ENCODE measurements at places on chromosomes 11 and 22.

- no peak for DNase-seq
Observed at GRCh38 chr11:44773351-44773965, 46.7 kb downstream of the TSPAN18 start.

- no peak for DNase-seq
Observed at GRCh38 chr22:40834619-40835018, 15.5 kb upstream of the SLC25A17 start.

- no peak for DNase-seq
Observed at GRCh38 chr11:74953451-74953850, 4.4 kb downstream of the SPCS2 start.

DNA sequence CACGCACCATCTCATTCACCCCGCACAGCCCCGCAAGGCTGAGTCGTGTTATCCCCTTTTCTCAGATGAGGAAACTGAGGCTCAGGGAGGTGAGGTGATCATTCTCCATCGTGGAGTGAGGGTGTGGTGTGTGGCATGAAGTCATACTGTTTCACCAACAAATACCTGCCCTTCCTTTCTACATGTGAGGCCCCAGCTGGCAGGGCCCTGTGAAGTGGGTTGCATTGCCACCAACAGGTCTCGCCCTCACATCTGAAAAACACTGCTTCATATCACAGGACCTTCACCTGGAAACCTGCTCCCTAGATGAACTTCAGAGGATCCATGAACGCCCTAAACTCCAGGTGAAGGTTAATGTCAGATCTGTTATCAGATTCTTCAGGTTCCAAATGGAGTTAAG, 4.3 kb downstream of the SSTR3 start:
- no peak for DNase-seq

DNA sequence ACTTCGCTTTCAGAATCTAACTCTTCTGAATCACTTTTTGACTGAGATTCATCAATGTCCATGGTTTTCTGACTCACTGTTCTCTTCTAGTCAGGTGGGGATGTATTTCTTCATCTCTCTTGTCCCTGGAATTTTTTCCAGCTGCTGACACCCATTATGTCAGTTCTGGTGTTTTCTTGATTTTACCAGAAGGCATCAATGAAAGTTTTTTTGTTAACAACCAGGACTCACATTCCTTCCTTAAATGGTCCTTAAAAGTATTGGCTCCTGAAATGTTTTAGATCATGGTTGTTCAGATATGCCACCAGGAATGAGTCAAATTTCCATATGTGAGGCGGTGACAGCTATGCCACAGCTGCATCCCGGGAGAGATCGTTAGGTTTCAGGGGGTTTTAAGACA, 12.9 kb downstream of the MICAL2 start:
- DNase-seq, result no peak

- no peak for DNase-seq
Observed at GRCh38 chr11:82978422-82979099, 77.0 kb downstream of the DDIAS start.

DNA sequence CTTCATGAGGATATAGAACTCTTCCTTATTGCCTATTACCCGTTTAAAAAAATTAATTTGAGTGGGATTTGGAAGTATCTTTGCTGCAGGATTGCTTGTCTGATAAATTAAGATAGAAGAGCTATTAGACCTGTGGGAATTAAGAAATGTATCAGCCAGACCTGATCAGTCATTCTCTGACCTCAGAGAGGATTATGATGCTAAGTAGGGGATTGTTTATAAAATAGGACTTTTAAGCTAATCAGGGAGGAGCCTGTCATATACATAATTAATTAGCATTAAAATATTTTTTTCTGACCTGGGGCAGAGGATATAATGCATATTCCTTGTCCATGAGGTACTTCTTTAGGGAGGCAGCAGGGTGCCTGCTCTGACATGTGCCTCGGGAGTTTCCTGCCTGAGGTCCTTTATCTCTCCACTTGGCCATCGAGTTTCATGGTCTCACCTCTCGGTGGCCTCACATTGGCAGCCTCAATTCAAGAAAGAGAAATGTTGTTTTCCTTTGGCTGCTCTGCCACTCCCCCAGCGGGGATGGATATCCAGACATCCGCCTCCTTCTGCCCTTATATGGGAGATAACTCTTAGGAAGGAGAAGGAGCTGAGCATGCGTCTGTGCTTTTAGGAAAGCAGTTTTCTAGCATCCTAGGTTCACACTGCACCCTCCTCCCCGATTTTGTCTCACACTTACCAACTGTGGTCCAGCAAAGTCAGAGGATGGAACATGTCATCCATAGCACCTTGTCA, 41.1 kb downstream of the DIXDC1 start:
- no peak for DNase-seq

- DNase-seq, result no peak
Observed at GRCh38 chr11:86244063-86244521, 461 bp upstream of the EED start.

DNA sequence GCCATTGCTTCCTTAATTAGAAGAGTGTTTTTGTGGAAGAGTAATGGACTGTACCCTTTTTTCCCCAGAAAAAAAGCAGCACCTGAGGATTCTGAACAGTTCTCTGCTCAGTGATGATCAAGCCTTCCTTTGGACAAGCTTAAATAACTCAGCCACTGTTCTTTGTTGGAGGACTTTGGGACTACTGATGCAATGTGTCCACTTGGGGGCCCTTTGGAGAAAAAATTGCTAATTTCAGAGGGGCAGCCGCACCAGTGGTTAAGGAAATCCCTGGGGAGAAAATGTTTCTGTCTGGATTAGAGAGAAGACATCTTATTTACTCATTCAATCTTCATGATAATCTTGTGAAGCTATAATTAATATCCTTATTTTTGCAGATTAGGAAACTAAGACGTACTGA, 5.3 kb upstream of the KMT2A start:
- DNase-seq, result no peak

GRCh38 chr11:390175-390574, 3.8 kb upstream of the PKP3 start:
- no peak for DNase-seq

DNA sequence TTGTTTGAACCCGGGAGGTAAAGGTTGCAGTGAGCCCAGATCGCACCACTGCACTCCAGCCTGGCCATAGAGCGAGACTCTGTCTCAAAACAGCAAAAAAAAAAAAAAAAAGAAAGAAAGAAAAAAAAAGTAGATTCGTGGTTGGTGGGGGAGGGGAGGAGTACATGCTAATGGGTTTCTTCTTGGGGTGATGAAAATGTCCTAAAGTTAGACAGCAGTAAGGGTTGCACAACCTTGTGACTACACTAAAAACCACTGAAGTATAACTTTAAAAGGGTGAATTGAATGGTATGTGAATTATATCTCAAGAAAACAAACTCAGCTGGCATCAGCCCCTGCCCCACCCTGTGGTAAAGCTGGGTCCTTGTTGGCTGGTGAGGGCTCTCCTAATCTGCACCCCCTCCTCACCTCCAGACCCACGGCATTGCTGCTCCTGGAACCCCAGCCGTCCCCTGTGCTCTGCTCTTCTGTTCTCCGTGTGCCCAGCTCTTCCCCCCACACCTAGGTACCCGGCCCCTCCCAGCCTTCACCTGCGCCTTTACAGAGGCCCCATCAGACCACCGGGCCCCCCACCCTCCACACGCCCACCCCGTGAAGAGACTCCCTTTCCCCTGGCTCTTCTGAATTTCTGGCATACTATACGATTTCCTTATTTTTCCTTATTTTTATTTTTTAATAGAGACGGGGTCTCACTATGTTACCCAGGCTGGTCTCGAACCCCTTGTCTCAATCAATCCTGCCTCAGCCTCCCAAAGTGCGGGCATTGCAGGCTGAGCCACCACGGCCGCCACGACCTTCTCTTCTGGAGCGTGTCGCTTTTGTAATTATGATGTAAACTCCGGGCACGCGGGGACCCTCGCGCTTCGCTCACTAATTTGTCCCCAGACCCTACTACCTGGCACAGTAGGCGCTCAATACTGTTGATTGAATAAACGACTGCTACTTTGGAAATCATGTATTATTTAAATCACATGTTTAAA, 924 bp upstream of the FADD start:
- DNase-seq, result no peak

GRCh38 chr22:25726241-25726640, 15.7 kb upstream of the MYO18B start:
- no peak for DNase-seq

DNA sequence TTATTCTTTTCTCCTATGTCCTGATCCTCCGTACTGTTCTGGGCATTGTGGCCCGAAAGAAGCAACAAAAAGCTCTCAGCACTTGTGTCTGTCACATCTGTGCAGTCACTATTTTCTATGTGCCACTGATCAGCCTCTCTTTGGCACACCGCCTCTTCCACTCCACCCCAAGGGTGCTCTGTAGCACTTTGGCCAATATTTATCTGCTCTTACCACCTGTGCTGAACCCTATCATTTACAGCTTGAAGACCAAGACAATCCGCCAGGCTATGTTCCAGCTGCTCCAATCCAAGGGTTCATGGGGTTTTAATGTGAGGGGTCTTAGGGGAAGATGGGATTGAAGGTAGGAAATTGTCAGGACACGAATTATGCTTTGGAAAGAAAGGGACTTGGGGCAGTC, 843 bp downstream of the OR51T1 start:
- no peak for DNase-seq

DNA sequence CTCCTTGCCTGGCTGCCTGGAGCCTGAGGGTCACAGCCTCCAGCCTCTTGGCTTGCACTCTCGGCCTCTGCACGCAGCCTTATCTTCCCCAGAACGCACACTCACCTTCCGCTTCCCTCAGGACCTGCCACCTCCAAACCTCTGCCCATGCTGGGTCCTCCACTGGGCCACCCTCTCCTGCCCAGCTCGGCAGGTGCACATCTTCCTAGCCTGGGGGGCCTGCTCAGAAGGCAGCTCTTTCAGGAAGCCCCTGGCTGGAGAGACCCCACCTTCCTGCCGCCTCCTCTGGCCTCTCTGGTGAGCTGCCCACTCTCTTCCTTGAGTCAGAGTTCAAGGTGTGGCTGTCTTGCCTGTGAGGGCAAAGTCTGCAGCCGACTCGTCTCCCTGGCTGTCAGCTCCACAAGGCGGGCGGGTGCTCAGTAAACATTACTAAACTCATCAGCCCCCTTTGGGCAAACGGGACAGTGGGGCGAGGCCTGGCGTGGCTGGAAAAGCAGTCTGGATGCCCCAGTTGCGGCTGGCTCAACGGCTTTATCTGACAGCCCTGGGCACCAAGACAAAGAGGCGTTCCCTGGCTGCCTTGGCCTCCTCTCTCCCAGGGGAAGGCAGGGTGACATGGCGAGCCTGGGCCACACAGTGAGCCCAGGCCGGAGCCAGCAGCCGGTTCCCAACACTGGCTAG, 1.7 kb upstream of the LINC01488 start:
- no peak for DNase-seq

DNA sequence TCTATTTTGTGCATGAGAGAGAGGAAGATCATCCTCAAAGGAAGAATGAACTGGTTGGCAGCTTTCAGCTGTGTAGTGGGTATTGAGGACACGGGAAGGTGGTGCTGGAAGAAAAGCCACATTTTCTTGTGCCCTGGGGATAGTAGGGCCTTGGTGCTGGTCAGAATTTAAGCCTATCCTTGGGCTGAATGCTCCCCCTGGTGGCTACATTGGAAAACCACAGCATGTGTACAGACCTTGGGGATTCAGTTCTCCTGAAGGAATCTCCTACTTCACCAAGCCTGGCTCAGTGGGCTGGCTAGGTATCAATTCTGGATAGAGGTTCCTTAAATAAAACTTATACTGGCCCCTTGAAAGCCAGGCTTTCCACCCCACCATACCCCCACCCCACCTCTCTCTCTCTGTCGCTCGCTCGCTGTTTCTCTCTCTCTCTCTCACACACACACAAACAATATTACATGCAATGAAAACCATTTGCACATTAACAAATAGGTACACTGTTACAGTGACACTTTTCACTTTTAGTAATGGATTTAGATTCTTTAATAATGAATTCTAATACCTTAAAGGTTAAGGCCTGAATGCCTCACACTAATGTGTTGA, 2.8 kb upstream of the OR51M1 start:
- DNase-seq, result no peak

DNA sequence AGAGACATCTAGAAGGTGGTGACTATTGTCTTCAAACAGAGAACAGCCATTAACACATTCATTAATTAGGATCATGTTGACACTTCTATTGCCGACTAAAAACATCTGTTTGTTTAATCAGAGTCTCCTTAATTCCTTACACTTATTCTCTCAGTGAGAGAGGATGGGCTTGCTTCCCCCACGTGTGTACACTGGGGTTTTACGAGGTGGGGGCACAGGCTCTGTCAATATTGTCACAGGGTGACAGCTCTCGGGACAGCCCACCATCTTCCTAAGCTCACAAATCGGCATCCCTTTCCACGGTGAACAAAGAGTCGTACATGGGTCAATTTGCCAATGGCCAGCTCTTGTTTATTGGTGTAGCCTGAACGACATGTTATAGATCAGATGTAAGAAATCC, 413.2 kb downstream of the MIAT start:
- DNase-seq, result no peak

GRCh38 chr11:3353066-3353465, 25.9 kb downstream of the ZNF195 start:
- DNase-seq, result no peak

Measured in cortex of kidney (tissue), 1 donor.